Cerebellum (tissue), 4 donors: ENCODE measurements at places on chromosomes 16 and 17. TPM values are rescaled to one million over a fixed set of nuclear protein-coding genes. Genes with fewer than 3 reads are reported as not detected.

GRCh38 chr17:5508810-5509209 lies 22.4 kb downstream of the MIS12 start:
- DNase-seq = no peak

DNA sequence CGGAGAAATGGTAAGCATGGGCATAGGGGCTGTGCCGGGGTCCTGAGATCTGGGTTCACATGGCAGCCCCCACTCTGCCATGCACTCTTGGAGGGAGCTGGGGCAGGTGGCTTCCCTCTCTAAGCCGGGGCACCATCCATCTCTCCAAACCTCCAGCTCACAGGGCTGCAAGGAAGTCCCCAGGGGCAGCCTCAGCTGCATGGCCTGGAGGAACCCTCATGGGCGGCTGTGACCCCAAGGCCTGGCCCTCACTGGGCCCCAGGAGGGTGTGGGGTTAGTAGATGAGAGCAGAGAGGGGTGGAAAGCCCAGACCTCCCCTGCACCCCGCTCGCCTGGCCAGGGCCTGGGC lies 2.6 kb downstream of the CTRB2 start:
- no peak for DNase-seq

DNA sequence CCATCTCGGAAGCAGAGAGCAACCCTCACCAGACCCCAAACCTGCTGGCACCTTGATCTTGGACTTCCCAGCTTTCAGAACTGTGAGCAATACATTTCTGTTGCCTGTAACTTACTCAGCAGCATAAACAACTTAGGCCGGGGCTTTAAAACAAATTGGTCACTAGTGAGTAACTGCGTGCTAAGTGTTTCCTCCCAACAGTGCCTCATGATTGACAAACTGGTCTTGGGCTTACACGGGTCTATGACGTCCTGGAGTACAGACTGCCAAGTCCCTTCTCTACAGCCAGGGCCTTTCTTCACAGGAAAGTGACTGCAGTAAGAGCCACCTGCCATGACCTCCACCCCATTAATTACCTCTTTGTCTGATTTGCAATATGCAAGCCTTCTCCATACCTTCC lies 136.7 kb downstream of the XYLT1 start:
- DNase-seq = no peak

GRCh38 chr17:75909051-75909811 lies 4.5 kb upstream of the MRPL38 start:
- DNase-seq = no peak

DNA sequence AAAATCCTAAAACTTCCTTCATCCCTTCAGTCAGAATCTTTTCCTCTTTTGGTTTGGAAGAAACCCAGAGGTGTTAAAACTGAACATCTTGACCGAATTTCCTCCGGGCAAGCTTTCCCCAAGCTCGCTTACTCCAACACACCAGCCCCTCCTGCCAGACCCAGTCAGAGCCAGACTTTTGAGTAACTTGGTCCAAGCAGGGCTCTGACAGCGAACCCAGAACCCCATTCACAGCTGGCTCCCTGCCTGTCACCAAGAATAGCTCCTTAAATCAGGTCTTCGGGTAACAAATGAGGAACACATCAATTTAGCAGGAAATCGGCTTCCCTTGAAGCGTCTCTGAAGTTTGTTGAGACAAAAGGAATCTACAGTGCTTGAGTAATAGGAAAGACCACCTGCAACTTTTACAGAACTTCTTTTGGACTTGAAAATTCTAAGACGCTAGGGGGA lies 27.3 kb downstream of the GAS7 start:
- no peak for DNase-seq

GRCh38 chr17:19346351-19347255 lies 15.9 kb downstream of the B9D1 start:
- peak; percentile 54 for DNase-seq

GRCh38 chr16:85832570-85833218 lies 33.2 kb downstream of the COX4I1 start:
- peak; percentile 30 for DNase-seq

DNA sequence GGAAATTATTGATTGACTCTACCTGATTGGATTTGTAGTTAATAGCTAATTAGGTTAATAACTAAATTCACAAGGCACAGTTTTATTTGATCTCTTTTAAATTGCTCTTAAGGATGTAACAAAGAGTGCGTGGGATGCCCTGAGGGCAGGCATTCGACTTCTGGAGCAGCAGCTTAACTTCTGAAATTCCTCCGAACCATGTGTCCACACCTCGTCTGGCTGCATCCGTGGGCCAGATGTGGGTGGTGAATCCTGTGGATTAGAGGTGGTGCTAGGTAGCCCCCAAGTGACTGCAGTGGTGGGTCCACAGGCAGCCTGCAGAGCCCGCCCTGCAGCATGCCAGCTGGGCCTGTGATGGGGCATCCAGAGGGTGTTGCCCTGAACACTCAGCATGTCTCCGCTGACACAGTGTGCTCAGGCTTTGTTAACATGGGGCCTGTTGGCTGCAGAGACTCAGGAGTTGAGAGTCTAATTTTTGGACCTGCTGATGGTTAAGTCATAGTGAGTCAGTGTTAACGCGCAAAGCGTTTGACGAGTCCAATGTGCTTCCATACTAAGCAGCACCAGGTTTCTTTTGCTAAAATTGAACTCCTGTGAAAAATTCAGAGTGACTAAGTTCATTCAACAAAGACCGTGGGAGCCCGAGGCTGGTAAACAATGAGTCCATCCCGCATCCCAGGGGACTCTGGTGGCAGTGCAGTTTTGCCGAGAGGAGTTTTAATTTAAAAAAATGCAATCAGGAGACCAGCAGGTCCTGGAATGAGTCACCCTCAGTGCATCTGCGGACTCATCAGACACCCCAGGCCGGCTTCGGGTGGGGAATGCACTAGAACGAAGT lies 3.8 kb upstream of the NPB start:
- no peak for DNase-seq

The GHDC gene
- total RNA-seq = 4.7 TPM

The ORAI3 gene
- 5.4 TPM for total RNA-seq

The TRPV3 gene
- total RNA-seq = 0.36 TPM
